Caki2 (cell line): ENCODE measurements at places on chromosomes 11 and 22. TPM values are rescaled to one million over a fixed set of nuclear protein-coding genes. Genes with fewer than 3 reads are reported as not detected.

GRCh38 chr11:97938789-97939188, 1082.0 kb upstream of the CNTN5 start:
- DNase-seq, result no peak

Gene MB
- total RNA-seq, result 2.5 and 5.3 TPM in 2 replicates

DNA sequence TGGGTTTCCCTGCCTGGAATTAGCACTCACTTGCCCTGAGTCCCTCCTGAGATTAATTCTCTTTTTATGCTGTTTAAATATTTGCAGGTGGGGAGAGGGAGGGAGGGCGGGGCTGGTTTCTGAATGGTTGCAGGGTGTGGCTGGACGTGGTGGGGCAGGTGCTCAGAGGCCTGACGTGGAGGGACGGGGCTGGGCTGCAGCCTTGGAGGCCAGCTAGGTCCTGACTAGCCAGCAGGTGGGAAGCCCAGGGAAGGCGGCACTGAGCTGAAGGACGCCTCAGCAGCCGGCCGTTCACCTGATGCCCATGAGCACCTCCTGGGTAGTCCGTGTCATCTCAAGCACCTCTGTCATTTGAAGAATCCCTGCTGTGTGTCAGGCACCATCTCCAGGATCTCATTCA, 21.3 kb downstream of the SGSM1 start:
- DNase-seq, result no peak

- peak; percentile 73 for DNase-seq
Measured at GRCh38 chr22:22682807-22683667, 38.6 kb downstream of the GGTLC2 start.

DNA sequence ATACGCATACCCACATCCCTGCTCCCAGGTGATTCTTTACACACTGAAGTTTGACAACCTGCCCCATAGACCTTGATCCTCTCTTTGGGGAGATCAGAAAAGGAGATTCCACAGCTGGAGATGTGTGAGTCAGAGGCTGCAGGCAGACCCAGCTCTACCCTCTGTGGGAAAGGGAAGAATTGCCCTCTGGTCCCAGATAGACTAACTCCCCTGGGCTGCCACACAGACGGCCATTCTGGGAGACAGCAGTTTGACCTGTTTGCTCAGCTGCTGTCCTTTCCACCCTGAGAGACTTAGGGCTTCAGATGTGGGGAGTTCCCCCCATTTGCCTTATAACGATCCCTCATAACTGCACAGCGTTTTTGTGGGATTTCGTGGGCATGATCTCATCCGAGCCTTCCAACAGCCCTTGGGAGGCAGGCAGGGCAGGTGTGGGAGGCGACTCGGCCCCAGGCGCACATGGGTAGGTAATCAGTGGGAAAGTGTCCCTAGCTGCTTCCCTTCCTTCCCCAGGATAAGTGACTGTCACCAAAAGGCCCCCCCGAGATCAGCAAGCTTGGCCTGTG, 14.1 kb downstream of the FAM83F start:
- DNase-seq, result no peak
